ENCODE measurements at places on chromosomes 3 and 15. TPM values are rescaled to one million over a fixed set of nuclear protein-coding genes. Genes with fewer than 3 reads are reported as not detected.

Gene SMCO1
- not detected for total RNA-seq

Gene GUCA1C
- not detected for total RNA-seq

Gene FETUB
- total RNA-seq = not detected

Gene VILL
- total RNA-seq = 6.7 TPM

Gene HEMK1
- 9.5 TPM for total RNA-seq

Gene ISLR
- not detected for total RNA-seq

Gene ROPN1
- total RNA-seq = not detected

Gene P2RY14
- not detected for total RNA-seq

Gene REC114
- not detected for total RNA-seq

Gene TMEM115
- total RNA-seq = 38.5 TPM

Gene SPINK8
- total RNA-seq = not detected

Gene RPLP1
- total RNA-seq = 60.4 TPM

Gene MYO5A
- 66.7 TPM for total RNA-seq

Gene CRTC3
- 12.2 TPM for total RNA-seq

Gene HIGD2B
- not detected for total RNA-seq

Gene SCAANT1
- 1.2 TPM for total RNA-seq

Gene GPX1
- 330 TPM for total RNA-seq

Gene MNS1
- total RNA-seq = 0.28 TPM

Gene LMAN1L
- total RNA-seq = not detected

Gene EIF4A2
- 464 TPM for total RNA-seq

Gene GOLGA8R
- total RNA-seq = 1.9 TPM

Gene SAMMSON
- not detected for total RNA-seq

Gene TRIM59
- 20.3 TPM for total RNA-seq

Gene CAMP
- total RNA-seq = not detected

Gene DPPA2
- total RNA-seq = not detected

Gene NUSAP1
- total RNA-seq = 27.9 TPM

Gene CASR
- total RNA-seq = not detected

Gene KNL1
- 8.2 TPM for total RNA-seq

Gene OXSR1
- total RNA-seq = 40.4 TPM

Gene RPN1
- 497 TPM for total RNA-seq

Gene FAM98B
- total RNA-seq = 10.7 TPM

Gene ELL3
- 1.8 TPM for total RNA-seq

Gene GOLGA6B
- not detected for total RNA-seq

Gene IL17RC
- 12.1 TPM for total RNA-seq

Gene TIGIT
- not detected for total RNA-seq

Gene BNC1
- 17.0 TPM for total RNA-seq

Gene GP5
- total RNA-seq = not detected

Gene FGF12
- 0.28 TPM for total RNA-seq

Gene ANKUB1
- total RNA-seq = not detected

Gene MYO5C
- total RNA-seq = 7.0 TPM

Gene ARF4
- total RNA-seq = 147 TPM

Gene KIF15
- total RNA-seq = 12.7 TPM

Gene SCAMP5
- 1.9 TPM for total RNA-seq

All from endothelial cell of coronary artery (primary cell).